ENCODE measurements at places on chromosomes 16 and 17.

- no peak for DNase-seq
Observed at GRCh38 chr17:61723183-61723582, 132.2 kb upstream of the NACA2 start.

GRCh38 chr17:64739316-64740058 lies 77.4 kb upstream of the SMURF2 start:
- no peak for DNase-seq

DNA sequence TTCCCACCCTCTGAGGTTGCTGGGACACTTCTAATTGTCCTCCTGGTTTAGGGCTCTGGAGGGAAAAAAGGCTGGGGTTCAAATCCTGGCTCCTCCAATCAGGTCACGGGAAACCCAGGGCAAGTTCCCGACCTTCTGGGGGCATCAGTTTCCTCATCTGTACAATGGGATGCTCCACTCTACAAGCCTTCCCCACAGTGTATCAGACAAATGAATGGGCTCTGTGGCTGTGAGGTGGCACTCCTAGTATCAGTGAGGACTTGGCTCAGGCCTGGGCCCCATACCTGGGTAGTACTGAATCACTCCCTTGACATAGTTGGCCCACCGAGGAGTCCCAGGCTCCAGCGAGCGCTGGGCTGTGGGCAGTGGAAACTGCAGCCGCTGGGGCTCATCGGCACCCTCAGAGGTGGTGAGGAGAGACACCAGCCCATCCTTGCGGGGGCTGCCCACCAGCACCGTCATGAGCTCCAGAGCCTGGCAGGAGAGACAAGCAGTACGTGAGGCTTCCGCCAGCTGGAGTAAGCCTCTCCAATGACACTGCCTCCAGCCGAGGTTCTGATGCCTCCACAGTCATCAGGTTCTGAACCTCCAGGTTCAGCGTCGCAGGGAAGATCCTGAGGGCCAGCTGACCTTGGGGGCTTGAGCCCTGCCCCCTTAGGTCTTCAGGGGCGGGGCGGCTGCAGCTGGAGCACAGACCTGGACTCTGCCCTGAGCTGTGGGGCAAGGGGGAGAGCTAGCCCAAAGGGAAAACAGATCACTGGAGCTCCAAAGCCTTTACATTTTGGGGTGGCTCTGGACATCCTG lies 1.2 kb downstream of the GALK1 start:
- no peak for DNase-seq

GRCh38 chr16:13517841-13518240 lies 402.1 kb upstream of the ERCC4 start:
- no peak for DNase-seq

- DNase-seq: no peak
Observed at GRCh38 chr16:65021852-65022595, 99.8 kb downstream of the CDH11 start.

DNA sequence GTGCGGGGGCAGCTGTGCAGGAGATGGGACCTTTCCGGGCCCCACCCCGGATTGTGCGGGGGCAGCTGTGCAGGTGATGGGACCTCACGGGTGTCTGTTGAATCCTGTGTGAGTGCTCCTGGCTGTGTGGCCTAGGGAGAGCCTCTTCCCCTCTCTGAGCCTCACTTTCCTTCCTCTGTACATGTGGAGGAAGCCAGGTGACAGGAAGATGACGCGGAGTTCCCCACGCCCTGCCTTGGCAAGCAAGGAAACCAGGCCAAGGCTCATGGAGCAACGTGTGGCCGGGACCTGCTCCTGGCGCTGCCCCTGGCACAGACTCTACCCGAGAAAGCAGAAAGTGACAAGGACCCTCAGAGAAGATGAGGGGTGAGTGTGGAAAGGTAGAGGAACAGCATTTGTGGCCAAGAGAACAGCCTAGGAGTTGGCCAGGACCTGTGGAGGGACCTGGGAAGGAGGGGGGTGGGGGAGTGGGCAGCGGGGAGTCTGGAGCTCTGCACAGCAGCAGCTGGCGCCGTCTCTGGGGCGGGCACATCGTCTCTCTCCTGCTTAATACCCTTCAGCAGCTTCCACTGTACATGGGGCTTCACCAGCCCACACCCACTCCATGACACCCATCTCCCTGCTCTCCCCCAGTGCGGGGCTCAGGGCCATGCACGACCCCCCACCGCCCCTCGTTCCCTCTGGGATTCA lies 38.4 kb upstream of the PABPN1L start:
- DNase-seq: no peak

GRCh38 chr17:47935961-47936360 lies 5.4 kb upstream of the PNPO start:
- DNase-seq: peak; percentile 70

GRCh38 chr17:57567251-57567650 lies 177.8 kb downstream of the CCDC182 start:
- no peak for DNase-seq

- no peak for DNase-seq
Observed at GRCh38 chr17:63120406-63120805, 154.4 kb downstream of the TANC2 start.

DNA sequence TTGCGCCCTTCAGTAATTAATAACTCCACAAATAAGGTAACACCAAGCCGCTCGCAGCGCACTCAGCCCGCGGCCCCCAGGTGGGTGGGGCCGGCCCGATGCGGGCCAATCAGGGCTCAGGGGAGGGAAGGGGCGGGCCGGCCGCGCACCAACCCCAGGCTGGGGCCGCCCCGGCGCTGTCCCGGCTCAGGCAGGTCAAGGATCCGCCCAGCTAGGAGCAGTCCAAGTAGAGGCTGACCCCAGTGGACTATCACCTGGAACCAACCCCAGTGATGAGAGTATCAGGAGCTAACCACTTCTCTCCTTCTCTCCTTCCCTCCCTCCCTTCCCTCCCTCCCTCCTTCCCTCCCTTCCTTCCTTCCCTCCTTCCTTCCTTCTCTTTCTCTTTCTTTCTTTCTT lies 110.8 kb downstream of the C16orf78 start:
- DNase-seq: no peak

DNA sequence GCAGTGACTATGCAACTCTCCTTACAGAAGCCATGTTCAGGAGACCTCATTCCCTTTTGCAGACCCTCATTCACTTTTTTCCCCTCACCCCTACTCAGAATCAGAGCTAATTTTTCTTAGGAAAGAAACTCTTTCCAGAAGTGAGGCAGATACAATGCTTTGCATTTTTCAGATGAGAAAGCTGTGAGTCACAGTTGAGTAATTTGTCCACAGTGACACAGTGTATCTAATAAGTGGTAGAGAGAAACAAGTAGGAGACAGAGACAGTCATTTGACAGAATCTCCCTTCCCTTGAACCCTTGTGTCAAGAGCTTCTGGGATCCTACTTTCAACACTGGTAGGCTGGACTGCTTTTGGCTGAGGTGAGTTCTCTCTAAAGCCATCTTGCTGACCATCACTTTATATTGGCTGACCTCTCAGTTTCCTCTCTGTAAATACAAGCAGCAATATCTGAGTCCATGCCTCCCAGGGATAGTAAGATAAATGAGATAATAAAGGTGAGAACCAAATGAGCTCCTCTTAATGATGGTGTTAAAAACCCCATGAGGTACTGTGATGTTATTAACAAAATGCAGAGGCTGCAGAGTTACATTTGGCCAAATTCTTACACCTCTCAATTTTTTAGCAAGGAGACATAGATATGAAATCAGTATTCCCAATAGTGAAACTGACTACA lies 130.8 kb downstream of the CA10 start:
- DNase-seq: peak; percentile 26

DNA sequence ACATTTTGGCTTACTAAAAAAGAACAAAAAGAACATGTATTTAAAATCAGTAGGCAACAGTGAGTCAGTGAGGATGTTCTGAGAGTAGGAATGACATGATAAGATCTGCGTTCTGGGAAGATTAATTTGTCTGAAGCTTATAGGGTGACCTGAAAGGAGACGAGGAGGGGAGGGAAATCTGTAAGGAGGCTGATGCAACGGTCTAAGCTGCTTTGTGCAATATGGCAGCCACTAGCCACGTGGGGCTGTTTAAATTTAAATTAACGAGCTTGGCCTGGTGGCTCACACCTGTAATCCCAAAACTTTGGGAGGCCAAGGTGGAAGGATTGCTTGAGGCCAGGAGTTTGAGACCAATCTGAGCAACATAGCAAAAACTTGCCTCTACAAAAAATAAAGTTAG lies 181.6 kb upstream of the CACNG3 start:
- DNase-seq: no peak

DNA sequence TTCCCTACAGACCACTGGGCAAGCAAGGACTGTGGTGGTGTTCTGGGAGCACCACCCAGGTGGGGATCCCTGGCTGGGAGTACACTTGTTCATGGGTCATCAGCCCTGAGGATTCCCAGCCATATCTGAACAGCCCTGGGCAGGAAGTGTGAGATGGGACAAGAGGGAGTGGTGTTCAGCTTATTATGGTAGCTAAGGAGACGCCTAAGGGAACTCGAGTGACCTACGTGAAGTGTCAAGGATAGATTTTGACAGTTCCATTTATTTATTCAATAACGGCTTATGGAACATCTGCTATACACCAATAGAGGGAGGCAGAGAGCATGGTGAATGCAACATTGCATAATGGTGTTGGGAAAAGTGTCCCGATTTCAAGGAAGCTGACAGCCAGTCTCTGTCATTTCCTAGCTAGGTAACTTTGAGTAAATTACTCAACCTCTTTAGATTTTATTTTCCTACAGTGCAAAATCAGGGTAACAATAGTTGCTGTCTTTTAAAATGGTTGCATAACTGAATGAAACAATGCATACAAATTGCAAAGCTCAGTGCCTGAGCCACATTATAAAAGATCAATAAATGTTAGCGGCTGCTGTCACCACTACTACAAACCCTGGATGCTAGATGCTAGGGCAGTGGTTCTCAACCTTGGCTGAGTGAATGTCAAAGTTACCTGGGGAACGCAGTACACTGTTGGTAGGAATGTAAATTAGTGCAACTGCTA lies 534.1 kb downstream of the GRIN2A start:
- DNase-seq: no peak

GRCh38 chr16:54284931-54285413 lies 1.6 kb downstream of the IRX3 start:
- DNase-seq: no peak
